Dermis microvascular lymphatic vessel endothelial cell (primary cell): ENCODE measurements at places on chromosomes 5 and 9.

DNA sequence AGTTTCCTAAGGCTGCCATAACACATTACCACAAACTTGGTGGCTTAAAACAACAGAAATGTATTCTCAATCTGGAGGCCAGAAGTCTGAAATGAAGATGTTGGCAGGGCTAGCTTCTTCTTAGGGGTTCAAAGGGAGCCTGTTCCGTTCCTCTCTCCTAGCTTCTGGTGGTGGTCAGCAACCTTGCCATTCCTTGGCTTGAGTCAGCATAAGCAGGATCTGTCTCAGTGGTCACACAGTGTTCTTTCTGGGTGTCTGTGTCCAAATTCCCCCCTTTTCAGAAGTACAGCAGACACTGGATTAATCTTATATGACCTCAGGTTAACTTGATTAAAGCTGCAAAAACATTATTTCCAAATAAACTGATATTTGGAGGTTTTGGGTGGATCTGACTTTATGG is 2.1 kb upstream of the OSMR start:
- no peak for DNase-seq

- peak; percentile 4 for DNase-seq
Measured at GRCh38 chr5:50751064-50751657, 84.7 kb downstream of the PARP8 start.

GRCh38 chr9:120778758-120779157 is 14.5 kb downstream of the FBXW2 start:
- no peak for DNase-seq

DNA sequence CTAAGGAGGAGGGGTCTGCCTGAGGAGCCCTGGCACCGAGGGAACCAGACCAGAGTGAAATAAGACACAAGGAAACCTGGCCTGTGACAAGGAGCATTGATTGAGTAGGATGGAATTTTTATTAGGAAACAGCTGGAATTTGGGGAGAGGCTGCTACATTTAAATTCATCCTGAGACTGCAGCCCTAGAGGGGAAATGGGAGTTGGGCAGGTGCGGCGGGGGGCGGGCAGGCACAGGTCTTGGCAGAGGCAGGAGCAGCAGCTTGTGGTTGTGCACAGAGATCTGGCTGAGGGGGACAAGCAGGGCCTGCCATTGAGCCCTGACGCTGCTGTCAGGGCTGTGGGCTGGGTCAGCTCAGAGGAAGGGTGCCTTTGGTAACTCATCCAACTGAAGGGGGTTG is 71.6 kb downstream of the PCDH1 start:
- no peak for DNase-seq

- no peak for DNase-seq
Measured at GRCh38 chr5:5792106-5792505, 369.6 kb downstream of the ICE1 start.

DNA sequence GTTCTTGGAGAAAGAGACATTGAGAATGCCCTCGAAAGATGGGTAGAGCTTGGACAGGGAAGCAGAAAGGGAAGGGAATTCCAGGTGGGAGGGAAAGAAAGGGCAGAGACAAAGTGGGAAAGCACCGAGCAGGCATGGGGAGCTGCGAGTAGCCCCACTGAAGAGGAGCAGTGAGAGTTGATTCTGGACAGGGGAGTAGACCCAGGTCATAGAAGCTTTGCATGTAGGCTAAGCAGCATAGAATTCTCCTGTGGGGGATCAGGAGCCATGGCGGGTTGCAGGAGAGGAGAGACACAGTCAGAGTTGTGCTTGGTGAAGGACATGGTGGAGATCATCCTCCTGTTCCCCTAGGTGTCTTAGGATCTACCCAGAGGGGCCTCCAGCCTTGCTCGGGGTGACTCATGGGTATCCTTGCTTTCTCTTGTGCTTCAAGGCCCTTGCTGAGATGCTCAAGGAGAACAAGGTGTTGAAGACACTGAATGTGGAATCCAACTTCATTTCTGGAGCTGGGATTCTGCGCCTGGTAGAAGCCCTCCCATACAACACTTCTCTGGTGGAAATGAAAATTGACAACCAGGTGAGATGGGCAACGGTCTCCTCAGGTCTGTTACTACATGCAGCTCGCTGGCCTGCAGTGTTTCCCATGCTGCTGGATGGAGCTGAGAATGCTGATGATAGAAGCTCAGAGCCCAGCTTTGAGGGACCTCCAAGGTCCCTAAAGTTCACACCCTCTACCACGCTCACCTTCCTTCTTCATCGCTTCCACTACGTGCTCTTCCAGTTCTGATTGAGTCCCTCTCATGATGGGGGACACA is 64.5 kb downstream of the TSTD2 start:
- DNase-seq = no peak

- no peak for DNase-seq
Measured at GRCh38 chr9:34689116-34689470, 2.0 kb downstream of the CCL19 start.

GRCh38 chr5:148836272-148837250 is 10.2 kb downstream of the ADRB2 start:
- no peak for DNase-seq

DNA sequence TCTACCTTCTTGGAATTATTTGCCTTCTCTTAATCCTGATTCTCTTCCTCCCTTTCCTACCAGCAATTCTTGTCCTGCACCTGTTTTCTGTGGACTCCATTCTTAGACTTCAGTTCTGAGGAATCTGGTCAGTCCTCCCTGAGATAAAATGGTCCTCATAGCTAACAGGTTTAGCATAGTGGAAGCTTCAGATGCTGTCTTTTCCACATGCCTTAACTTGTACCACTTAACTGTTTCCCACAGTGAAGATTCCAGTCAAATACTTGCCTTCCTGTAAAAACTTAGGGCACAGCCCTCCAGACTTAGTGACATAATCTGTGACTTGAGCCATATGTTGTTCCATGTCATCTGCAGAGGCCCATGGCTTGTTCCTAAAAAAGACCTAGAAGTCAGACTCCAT is 261.3 kb downstream of the CWC27 start:
- no peak for DNase-seq

- DNase-seq = no peak
Measured at GRCh38 chr9:125959951-125960619, 212.9 kb downstream of the PBX3 start.

GRCh38 chr5:6752782-6753181 is 39.5 kb downstream of the TENT4A start:
- DNase-seq = no peak

DNA sequence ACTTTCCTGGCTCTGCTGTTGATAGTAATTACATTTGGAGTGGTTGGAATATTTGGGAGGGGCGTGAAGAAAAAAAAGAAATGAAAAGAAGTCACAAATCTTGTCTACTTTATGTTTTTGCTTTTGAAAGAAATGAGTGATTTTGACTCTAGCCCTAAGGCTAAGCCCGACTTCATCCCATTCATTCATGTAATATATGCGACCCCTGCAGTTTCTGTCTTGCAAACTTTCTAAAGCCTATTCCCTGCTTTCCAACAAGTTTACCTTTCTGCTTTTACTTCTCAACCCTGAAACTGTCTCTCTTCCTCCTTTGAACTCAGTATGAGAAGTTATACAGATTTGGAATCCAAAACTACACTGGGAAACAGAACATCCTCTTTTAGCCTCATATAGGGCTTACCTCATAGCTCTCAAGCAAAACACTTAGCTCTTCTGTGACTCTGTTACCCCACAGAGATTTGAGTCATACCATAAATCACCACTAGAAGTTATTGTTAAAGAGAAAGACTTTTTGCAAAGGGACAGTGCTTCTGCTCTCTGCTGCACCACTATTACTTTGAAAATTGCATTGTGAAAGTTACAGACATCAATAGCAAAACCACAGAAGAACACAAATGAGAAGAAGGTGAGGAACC is 1.6 kb downstream of the CFAP95 start:
- DNase-seq = no peak

- DNase-seq = no peak
Measured at GRCh38 chr9:74528207-74528606, 31.1 kb downstream of the RORB start.

DNA sequence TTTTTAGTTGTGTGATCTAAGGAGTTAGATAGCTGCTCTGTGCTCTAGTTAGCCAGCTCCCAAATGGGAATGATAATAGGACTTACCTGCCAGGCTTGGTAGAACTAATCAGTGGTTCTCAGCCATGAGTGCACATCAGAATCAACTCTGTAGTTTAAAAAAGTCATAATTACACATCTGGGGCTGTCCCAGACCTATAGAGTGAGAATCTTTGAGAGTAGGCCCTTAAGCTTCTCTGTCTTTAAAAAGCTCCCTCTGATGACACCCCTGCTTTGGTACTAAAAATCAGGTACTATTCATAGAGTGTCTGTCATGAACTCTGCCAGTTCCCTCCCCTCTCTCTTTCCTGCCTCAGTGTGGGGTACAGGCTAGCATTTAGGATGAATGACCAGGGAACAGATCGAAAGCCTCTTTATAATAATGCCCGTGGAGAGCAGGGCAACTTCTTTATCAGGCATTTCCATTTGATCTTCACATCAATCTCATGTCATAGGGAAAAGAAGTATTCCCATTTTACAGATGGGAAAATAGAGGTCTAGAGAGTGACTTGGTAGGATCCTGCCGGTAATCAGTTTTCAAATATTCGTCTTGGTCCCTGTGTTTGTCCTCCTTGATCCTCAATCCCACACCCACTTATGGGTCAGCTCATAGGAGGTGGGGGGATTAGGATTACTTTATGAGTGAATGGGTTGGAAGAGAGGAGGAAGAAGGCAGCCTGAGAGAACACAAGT is 15.3 kb downstream of the PPARGC1B start:
- DNase-seq = no peak

DNA sequence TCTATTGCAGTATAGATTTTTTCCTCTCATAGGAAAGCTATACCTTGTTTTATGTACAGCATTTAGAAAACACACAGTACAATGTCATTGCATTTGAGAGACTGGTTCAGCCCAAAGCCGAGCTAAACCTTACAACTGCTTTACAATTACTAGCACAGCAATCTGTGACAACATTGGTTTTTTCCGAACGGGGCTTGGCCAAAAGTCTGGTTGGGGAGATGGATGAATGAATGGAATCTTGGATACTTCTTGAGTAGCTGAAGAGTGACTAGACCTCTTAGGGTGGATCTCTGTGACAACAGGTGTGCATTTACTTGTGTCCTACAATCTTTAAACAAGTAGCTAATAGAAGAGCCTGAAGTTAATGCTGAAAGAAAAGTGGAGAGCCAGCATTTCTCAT is 1.2 kb downstream of the SGCD start:
- DNase-seq = no peak

DNA sequence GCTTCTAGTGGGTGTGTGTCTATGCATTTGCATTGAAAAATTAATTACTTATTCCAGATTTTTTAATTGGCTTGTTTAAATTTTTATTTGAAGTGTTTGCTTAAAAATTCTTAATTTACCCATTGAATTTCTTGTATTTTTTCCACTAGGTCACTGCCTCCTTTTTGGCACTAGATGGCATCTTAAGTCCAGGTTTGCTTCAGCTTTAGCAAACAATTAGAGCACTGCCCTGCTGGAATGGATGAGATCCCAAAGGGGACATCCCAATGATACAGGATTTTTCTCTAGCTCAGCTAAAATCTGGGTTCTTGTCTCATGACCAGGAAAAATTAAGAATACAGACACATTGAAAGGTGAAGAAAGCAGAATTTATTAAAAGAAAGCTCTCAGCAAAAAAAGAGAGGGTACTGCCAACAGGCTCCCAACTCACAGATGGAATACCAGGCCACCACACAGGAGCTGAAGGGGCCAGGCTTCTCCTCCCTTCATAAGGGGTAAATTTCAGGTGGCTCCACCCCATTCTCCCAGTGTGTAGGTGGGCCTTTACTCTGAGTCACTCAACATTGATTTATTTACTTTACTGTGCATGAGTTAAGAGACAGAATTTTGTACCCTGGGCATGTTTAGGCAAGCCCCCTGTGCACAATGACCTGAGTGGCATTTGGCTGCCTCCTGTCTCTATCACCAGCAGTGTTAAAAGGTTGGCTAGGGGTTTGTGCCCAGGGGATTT is 532.4 kb downstream of the ANXA1 start:
- peak; percentile 1 for DNase-seq

GRCh38 chr9:98964201-98964600 is 20.5 kb downstream of the COL15A1 start:
- DNase-seq = no peak

GRCh38 chr9:109939698-109940342 is 159.8 kb downstream of the PALM2AKAP2 start:
- DNase-seq = no peak

- no peak for DNase-seq
Measured at GRCh38 chr9:33164138-33164809, 2.9 kb downstream of the B4GALT1 start.

DNA sequence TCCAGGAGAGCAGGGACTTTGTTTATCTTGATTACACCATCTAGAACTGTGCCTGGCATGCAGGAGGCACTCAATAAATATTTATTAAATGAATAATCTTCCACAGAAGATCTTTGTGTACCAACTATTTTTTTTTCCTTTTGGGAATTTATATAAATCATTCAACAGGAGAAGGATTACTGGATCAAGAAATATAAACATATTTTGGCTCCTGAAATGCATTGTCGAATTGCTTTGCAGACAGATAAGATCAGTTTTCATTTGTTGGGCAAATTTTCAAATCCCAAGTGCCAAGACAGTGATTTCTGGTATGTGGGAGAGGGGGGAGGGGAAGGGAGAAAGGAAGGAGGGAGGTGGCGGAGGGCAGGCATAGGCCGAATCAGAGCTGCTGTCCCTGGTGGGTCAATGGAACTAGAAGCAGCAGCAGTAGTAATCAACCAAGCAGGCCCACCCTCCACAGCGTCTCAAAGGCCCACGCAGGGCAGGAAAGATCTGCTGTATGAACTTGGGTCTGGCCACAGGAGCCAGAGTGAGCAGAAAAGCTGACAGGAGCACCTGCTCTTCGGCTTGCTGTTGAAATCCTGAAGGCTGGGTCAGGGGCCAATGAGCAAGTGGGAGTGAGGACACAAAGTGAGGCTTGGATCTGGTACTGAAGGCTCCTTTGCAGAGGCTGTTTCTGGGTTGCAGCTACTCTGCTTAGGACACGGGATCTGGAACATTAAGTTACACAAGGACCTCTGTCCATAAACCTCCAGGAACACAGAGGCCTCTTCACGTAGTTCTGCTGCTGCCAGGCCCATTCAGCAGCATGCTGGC is 15.8 kb upstream of the TRAF1 start:
- peak; percentile 64 for DNase-seq

GRCh38 chr5:33738967-33739366 is 152.8 kb downstream of the ADAMTS12 start:
- DNase-seq = no peak

DNA sequence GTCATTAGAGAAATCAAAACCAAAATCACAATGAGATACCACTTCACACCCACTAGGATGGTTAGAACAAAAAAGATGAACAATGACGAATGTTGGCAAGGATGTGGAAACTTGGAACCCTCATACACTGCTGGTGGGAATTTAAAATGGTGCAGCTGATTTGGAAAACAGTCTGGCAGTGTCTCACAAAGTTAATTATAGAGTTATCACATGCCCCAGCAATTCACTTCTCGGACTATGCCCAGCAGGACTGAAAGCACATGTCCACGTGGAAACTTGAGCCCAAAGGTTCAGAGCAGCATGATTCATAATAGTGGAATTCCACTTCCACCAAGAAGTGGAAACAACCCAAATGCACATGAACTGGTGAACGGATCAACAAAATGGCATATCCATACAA is 85.0 kb upstream of the HRH2 start:
- DNase-seq = peak; percentile 75
